Hematopoietic multipotent progenitor cell treated with erythropoietin and hydrocortisone succinate and interleukin-3 and kit ligand, for 6 days (in vitro differentiated cells): ENCODE measurements at places on chromosomes 2 and 18.

DNA sequence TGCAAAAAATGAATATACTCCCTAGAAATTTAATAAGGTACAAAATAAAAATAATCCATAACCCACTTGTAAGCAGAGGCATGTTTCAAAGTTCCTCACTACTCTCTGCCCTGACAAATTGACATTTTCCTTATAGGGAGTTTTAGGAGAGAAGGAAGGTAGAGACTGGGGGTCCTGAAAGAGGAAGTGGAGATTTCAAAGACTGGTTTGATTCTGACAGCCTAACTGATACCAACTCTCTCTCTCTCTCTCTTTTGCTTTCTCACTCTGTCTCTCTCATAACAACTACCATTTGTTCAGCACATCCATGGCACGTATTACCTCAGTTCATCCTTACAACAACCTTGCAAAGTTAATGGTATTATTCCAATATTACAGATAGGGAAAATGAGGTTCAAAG, 18.6 kb downstream of the FZD7 start:
- no peak for DNase-seq

- no peak for DNase-seq
Measured at GRCh38 chr2:46909771-46910419, 5.7 kb downstream of the MCFD2 start.

DNA sequence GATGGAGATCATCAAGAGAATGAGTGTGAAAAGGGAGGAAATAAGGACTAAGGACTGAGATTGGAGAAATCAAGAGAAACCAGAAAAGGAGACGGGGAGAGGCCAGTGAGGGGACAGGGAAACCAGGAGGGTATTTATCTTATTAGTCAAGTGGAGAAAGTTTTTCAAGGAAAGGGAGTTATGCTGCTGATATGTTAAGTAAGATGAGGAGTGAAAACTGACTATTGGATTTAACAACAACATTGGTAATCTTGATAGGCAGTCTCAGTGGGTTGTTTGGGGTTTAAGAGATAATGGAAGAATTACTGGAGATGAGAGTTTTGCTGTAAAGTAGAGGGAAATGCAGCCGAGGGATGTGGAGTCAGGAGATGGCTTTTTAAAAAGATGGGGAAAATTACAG, 30.6 kb downstream of the PIKFYVE start:
- DNase-seq = no peak

DNA sequence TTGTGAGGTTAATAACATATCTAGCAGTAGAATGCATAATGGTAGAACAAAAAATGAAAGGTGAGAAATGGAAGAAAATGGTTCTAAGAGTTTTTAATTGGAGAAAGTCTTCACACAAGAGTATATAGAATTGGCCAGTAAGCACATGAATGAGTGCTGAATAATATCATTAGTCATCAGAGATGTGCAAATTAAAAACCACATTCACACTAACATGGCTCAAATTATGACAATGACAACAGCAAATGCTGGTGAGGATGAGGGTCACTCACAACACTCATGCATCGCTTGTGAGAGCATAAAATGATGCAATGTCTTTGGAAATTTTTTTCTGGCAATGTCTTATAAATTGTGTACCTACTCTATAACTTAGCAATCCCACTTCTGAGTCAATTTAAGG, 1355.4 kb upstream of the ACVR2A start:
- no peak for DNase-seq

DNA sequence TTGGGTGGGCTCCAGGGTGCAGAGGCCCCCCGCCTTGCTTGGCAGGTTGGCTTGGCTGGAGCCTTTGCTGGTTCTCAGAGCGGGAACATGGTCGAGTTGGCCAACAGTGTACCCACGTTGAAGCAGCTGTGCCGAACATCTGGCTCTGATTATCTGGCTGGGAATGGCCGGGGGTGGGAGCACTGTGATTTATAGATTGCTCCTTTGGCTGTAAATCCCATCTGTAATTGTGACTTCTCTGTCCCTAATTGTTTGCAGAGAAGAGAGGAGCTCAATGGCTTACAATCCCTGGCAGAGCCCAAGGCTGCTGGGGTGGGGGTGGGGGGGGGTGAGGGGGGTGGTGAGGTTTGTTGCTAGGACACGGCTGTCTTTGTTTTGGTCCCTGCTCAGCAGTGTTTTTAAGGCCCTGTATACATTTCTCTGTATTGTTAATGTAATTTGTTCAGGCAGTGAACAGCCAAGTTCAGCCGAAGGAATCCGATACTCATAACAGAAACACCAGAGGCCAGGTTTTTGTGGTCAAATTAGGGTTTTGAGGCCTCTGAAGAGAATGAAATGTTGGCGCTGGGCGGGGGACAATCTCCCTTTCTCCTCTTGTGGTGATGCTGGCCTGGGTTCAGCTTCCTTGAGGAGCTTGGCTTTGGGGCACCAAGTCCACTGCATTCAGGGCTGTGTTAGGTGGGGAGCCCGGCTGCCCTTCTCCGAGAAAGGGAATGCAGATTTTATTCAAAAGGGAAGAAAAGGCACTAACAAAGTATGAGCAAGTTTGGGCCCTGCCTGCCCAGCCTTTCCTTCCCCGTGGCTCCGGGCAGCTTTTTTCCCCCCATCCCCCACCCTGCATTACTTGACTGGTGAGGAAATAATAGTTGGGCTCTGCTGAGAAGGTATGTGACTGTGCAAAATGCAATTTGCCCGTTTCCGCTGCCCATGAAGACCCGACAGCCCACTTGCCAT, 82.5 kb downstream of the TCF7L1 start:
- DNase-seq = no peak

DNA sequence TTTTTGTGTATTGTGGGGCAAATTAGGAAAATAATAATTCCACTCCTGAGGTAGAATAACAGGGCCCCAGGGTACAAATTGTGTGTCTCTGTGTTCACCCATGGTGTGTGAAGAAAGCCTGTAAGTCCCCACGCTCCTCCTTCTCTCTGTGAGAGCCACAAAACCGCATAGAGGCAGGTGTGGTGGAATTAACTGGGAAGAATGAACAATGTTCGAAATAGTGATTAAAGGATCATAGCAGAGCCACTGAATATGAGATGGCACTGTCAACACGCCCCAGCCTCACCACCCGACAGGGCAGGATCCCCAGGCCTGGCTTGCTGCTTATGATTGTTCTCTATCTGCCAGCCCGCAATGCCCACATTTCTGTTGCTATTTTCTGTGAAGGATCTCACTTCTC, 14.1 kb downstream of the IL1RN start:
- no peak for DNase-seq

DNA sequence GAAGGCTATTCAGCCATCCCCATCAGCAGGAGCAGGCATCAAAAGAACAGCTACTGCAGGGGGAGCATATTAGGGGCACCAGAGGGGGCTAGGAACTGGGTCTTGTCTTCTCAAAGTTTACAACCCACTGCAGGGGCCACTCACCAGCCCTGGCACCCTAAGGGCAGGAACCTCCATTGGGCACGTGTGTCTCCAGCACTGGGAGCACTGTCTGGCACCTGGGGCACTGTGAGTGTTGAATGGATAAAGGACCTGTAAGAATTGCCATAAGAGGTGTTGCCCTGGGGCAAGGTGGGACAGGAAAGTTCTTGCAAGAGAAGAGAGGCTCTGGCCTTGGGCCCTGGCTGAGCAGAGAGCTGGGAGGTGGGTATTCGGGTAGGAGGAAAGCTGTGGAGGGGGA, 1.4 kb upstream of the STEAP3 start:
- no peak for DNase-seq

DNA sequence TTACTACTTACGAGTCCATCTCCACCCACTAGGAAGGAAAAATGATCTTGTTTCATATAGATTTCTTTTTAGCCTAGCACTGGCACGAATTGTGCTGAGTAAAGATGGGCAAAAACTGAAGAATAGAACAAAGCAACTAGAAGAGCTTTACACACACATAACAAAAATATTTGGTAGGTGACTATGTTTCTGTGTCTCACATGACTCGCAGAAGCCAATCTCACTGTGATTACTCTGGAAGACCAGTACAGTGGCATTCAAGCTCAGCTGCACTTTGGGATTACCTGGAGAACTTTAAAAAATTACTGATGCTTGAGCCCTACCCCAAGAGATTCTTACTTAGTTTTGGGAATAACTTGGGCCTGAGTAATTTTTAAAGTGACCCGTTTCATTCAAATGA, 378.7 kb downstream of the METTL4 start:
- DNase-seq = no peak

- DNase-seq = peak; percentile 83
Measured at GRCh38 chr2:217785544-217786045, 217.2 kb downstream of the TNS1 start.

GRCh38 chr18:58538604-58539386, 90.1 kb downstream of the ALPK2 start:
- DNase-seq = no peak

GRCh38 chr2:101296371-101296770, 12.1 kb downstream of the RNF149 start:
- DNase-seq = no peak
